ENCODE measurements at places on chromosomes 3 and 15.

DNA sequence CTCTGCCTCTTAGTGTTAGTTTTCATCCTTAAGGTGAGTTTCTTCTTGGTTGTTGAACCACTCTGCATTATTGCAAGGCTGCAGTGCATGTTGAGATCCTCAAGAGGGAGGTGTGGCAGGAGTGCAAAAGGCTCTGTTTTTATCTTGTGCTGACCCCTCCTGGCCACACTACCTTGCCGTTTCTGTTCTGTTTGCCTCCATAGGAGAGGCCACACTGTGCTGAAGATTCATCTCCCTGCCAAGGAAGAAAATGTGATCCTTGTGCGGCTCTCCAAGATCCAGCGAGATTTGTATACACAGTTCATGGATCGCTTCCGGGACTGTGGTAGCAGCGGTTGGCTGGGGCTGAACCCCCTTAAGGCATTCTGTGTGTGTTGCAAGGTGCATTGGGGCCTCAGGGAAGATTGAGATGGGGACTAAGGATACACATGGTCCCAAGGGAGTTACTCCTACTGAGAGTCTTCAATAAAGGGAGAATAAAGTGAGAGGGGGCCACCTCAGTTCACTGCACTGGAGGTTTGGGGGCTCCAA is 33.0 kb upstream of the TEX264 start:
- peak; percentile 69 for DNase-seq

DNA sequence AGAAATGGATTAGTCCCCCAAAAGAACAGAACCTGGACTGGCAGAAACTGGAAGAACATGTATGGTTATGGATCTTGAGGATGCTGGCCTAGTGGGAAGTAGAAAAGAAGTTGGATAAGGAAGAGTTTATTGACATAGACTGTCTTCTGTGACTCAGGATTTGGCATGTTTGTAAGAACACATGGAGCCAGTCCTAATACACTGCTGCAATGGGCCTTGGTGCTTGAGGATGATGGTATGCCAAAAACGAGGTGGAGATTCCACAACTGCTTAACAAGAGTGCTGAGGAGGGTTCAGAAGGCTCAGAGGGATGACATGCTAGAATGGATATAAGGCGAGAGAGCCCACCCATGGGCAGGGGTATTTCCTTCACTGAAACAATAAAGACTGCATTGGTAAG is 22.4 kb downstream of the LZTFL1 start:
- no peak for DNase-seq

- DNase-seq: no peak
These were observed 42.3 kb upstream of the FXR1 start for GRCh38 chr3:180870008-180870699.

DNA sequence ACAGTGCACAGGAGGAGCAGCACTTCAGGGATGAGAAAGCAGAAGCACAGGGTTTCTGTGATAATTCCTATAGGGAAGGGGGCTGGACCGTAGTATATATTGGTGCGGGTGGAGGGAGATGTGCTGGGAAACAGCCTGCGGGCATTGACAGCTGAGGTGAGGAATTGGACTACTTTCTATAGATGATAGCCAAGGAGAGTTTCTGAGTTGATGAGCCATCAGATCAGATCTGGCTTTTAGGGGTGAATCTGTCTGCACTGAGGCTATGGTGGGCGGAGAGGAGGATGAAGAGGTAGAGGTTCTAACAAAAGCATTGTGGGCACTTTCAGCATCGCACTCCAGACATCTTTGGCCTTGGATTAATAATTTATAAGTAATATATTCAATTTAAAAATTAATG is 33.1 kb downstream of the SELENOT start:
- no peak for DNase-seq

- no peak for DNase-seq
These were observed 113.3 kb upstream of the PHLDB2 start for GRCh38 chr3:111745786-111746185.

DNA sequence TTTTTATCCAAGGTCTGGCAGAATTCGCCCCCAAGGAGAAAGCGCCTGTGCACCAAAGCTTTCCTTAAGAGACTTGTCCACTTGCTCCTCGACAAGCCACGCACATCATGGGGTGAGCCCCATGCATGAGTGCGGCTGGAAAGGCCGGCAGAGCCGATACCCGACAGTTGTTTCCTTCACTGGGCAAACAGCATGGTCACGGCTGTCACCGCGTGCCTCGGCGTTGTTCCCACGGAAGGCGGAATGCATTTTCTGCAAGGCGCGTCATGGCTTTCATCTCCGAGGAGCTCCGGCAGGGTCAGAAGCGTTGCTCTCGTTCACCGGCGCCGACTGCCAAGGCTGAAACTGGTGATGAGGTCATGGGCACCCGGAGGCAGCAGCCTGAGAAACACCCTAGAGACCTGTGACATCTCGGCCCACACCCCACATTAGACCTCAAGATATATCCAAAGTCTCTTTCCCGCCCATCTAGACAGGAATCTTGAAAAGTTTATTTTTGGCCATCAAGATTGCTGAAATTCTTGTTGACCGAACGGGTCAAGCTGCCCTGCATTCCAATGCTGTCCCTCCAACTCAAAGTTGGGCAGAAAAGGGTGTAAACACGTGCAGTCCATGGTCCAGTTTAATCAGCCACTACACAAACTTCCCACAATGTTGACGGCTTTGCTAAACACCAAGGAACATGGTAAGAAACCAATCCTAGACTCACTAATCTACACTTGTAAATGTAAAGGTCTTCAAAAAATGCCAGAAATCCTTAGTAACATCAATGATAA is 604 bp upstream of the TJP1 start:
- DNase-seq: peak; percentile 11

DNA sequence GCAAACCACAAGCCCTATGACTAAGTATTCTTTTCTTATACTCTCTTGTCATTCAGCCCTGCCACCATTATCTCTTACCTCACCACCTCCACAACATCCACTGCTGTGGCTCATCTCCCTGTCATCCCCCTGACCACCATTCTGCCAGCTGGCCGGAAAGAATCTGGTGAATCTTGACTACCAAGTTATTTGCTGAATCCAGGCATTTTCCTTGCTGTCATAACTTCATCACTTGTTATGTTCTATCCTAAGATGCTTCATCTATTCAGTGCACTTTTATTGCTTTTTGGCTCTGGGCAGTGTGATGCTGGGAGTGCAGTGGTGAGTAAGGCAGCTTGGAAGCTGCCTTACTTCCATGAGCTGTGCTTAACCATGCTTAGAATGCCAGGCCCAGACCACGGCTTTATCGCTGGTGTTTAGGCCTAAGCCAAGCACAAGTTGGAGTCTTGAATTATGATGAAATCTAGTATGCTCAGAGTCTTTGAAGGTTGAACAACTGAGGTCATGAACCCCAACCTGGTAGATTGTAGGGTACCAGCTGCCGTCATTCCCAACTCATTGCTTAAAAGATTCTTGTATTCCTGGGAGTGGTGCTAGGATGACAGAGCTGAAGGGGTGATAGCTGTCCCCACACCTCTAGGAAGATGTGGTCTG is 27.0 kb upstream of the APH1B start:
- no peak for DNase-seq

DNA sequence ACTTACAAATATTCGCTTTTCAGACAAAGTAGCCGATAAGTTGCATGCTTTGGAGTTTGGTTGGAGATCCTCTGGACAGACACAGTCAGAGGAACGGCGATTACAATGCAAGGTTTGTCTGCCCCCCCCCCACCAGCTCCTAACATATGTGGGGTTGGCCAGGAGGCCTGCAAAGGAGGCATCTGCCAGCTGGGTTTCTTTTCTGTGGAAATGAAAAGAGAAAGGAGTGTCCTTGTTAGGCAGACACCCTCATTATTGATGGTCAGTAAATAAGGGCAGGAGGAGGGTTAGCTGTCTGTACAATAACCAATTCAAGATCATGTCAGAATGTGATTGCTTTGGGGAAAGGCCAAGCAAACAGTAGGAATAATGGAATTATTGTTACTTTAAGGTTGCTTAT is 49.1 kb downstream of the TLNRD1 start:
- no peak for DNase-seq

- no peak for DNase-seq
These were observed 54.5 kb downstream of the ACAD9 start for GRCh38 chr3:128933922-128934253.

GRCh38 chr3:111311126-111311525 is 230.9 kb upstream of the CD96 start:
- DNase-seq: no peak

GRCh38 chr3:32334675-32335074 is 57.0 kb upstream of the CMTM7 start:
- peak; percentile 43 for DNase-seq

GRCh38 chr3:127646501-127647046 is 17.6 kb downstream of the PODXL2 start:
- no peak for DNase-seq

- peak; percentile 79 for DNase-seq
These were observed at the start of gene EOMES for GRCh38 chr3:27721717-27722564. EOMES (minus strand) TSS chr3:27722323; CDS start chr3:27722294, 29 bp downstream.

DNA sequence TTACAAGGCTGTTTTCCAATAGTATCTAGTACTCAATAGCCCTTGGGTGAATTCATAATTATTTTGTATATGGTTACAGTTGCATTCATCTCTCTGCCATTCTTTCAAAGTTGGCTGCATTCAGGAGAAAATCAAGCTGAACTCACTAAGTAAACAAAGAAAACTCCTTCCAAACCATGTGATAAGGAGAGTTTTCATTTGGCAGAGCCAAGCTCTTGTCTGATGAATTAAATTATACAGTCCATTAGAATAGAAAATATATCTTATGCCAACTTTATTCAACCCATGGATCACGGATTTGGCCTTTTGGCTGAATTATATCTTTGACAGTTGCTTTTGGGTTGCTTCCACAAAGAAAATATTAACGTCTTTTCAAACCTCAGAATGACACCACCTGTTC is 272.3 kb upstream of the ROBO1 start:
- no peak for DNase-seq

DNA sequence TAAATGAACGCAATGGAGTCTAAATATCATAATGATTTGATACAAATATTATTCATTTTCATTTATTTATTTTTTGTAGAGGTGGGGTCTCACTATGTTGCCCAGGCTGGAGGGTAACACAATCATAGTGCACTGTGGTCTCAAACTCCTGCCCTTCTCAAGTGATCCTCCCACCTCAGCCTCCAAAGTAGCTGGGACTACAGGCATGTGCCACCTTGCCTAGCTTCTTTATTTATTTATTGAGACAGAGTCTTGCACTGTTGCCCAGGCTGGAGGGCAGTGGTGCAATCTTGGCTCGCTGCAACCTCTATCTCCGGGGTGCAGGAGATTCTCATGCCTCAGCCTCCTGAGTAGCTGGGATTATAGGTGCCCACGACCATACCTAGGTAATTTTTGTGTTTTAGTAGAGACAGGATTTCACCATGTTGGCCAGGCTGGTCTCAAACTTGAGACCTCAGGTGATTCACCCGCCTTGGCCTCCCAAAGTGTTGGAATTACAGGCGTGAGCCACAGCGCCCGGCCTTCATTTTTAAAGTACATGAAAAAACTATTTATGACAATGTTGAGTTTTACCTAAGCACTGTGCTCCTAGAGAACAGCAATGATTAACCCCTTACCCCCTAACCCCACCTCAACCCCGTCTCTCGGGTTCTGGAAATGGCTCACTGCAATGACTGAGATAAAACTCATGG is 4.0 kb upstream of the AEN start:
- DNase-seq: no peak

GRCh38 chr15:85474700-85475316 is 94.4 kb downstream of the AKAP13 start:
- no peak for DNase-seq

DNA sequence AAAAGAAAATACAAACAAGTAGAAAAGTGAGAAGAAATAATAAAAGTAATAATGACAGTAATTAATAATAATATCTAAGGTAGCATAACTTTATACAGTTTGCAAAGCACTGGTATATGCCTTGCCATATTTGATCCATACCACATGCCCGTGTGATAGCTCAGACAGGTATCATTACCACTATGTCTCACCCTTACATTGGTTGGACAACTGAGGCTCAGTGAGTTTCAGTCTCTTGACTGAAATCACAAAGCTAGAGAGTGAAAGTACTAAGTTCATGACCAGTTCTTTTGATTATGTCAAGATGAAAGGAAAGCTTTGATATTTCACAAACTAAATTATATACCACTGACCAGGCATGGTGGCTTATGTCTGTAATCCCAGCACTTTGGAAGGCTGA is 408.9 kb downstream of the GAP43 start:
- DNase-seq: no peak

GRCh38 chr3:130383424-130383823 is 38.0 kb downstream of the COL6A5 start:
- no peak for DNase-seq

DNA sequence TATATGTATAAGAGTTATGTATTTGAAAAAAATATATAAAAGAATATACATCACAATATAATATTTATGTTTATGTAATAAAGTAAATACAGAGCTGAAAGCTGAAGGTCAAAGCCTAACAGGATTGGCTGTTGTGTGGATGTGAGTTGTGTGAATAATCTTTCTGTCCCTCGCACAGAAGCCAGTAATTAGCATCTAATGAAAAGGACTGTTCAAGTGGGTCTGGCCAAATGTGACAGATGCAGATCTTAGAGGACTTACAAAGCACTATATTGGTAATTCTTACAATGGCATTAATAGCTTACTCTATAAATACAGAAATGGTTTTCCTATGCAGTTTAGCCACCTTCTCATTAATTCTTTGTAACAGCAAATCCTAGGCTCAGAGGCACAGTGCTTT is 2.4 kb downstream of the MKRN3 start:
- no peak for DNase-seq
